ENCODE measurements at places on chromosomes 13 and 19.
A peak's percentile ranks its signal among the peaks of the same experiment; 100 is the strongest.

GRCh38 chr13:20353973-20354372, 121.9 kb upstream of the GJB6 start:
- DNase-seq = no peak

DNA sequence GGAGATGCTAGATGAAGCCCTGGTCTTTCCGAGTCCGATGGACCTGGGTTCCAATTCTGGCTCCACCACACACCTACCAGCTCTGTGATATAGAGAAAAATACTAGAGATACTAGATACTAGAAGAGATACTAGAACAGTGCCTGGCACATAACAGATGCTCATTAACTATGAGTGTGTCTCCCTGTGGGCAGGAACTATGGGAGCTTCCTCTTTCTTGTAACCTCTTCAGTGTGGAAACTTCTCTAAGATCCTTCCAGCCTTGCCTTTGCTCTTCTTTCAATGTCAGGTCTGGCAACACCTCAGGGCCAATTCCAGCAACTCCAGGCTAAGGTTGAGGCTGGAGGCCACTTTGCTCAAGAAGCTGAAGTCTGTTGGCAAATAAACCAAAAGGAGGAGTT, 143.9 kb downstream of the KATNAL1 start:
- no peak for DNase-seq

DNA sequence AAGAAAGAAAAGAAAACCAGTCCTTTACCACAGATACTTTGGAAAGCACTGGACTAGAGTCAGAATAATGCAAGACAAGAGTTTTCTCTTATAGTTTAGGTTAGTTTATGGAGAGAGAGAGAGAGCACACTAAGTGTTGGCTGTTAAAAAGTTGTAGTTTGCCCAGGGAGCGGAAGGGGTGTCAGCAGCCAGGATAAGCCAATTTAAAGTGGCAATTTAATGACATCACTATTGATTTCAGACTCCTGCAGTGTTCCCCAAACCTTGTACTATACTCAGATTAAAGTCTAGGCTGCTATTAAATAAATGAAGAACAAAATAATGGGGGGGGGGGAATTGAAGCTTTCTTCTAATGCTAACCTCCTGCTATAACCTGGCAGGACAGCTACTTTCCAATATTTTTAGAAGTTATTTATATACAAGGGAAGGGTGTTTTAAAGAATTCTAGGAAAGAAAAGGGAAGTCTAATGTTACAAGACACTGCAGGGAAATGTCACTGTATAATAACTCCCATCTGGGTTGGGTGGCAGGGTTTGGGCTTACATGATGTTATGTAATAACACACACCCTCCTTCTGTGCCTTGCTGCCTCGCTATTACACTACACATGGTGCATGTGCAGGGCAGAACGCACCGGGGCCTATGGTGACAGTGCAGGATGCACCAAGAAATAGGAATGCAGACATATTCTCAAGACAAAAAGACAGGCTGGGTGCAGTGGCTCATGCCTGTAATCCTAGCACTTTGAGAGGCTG, 19.9 kb downstream of the TPT1 start:
- no peak for DNase-seq

DNA sequence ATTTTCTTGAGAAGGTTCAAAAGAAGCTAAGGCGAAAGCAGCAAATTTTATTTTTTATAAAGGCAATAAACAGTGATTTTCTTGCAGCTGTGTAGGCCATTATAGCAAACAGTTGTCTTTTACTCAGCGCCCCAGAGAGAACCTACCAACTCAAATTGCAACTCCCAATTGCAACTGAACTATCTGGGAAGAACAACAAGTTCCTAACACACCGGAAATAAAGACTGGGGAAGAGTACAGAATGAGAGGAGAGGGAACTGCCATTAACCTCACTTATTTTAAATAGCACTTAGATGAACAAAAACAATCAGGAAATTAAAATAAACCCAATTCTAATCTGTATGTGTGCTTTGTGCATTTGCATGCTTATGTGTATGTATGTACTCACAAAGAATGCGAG, 171.1 kb downstream of the KCTD12 start:
- peak; percentile 62 for DNase-seq

GRCh38 chr19:16571283-16571682, 932 bp downstream of the SLC35E1 start:
- no peak for DNase-seq

GRCh38 chr19:19531951-19532805, 3.5 kb downstream of the YJEFN3 start:
- peak; percentile 52 for DNase-seq

DNA sequence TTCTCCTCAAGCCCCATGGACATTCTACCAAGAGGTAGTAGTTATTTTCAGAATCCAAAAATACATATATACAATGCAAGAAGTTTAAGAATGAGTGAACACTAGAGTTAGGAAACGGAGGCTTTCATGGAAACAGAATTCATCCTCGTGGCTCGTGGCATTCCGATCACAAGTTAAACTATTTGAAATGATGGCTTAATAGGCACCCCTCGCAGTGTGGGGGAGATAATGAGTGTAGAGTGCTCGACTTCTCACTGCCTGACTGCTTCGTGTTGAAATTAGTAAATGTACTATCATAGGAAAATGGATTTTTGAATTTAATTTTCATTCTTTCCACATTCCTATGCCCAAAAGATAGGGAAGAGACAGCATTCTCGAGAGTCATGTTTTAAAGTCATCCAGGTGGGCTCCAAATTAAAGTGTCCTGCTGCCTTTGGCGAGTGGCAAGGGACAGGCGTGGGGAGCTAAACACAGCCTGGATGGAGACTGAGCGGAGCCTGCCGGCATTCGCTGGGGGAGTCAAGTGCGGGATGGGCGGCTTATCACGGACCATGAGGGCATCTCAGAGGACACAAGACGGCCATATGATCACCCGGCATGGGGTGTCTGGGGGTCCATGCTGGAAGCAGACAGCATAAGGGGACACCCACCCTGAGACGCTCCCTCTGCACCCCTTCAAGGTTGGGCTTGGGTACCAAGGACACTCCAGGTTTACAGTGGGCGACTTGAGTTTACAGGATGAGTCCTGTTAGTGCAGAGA, 165.2 kb downstream of the TEX29 start:
- DNase-seq = no peak

GRCh38 chr13:100338275-100338674, 249.4 kb downstream of the PCCA start:
- no peak for DNase-seq

DNA sequence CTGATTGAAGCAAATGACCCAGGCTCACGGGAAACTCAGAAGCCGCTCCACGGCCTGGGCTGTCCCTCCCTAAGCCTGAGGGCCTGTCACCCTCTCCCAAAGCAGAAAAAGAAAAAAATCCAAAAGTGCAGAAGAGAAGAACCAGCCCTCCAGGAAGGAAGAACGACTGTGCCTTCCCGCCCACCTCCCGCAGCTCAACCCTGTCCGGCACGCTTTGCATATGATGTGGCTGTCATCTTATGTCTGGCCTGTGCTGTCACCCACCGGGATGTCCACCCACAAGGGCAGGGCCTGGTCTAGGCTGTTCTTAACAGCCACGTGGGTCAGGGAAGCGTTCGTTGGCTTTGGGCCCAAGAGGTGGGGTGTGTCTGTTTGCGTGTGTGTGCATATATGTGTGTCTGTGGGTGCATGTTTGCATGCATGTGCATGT, 13.7 kb downstream of the ZBTB7A start:
- no peak for DNase-seq

- DNase-seq = peak; percentile 5
Observed at GRCh38 chr19:54266133-54266532, 9.1 kb upstream of the LILRB5 start.

DNA sequence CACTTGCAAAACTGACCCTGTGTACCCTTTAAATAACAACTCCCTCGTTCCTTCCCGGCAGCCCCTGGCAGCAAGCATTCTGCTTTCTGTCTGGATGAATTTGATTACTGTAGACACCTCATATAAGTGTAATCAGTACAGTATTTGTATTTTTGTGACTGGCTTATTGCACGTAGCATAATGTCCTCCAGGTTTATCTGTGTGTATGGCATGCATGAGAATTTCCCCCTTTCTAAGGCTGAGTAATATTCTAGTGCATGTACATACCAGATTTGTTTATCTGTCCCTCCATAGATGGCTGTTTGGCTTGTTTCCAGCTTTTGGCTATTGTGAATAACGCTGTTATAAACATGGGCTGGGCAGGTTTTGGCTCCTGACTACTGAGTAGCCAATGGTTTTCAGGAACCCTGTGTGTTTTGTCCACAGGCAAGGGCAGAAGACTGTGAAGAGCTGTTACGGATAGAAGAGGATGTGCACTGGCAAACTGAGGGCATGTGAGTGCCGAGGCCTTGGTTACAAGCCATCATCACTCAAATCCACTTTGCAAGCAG, 98.0 kb downstream of the ESD start:
- no peak for DNase-seq

DNA sequence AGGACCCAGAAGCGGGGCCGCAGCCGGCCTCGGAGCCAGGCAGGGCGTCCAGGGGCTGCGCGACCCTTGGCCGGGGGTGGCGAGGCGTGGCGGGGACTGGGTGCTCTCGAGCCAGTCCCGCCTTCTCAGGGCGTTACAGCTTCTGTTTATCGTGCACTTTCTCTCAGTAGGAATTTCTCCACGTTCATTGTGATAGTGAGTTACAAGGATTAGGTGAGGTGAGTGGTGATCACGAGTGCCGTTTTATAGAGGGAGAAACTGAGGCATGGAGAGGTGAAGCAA, 600 bp downstream of the AP1M1 start:
- DNase-seq = no peak

DNA sequence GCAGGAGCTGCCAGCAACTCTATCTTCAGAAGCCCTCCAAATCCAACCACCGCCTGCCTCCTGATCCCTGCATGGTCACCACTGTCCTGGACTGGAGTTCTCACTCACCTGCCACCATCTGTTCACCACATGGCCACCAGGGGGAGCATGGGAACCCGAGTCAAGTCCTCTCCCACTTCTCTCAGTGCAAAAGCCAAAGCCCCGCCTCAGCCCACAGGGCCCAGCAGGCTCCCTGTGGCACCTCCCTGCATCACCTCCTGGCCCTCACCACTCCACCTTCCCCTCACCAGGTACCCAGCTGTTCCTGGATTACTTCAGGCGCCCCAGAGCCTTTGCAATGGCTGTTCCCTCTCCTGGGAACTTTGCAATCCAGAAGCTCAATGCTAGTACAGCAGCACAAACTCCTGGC, 5.3 kb downstream of the DHPS start:
- peak; percentile 26 for DNase-seq

GRCh38 chr19:1453525-1454364, 3.8 kb downstream of the APC2 start:
- no peak for DNase-seq

GRCh38 chr19:27774337-27774736, 1438.6 kb downstream of the UQCRFS1 start:
- no peak for DNase-seq

GRCh38 chr13:99256709-99257108, 1.5 kb downstream of the GPR18 start:
- no peak for DNase-seq
